ENCODE measurements at places on chromosomes 2 and 18. TPM values are rescaled to one million over a fixed set of nuclear protein-coding genes. Genes with fewer than 3 reads are reported as not detected.

DNA sequence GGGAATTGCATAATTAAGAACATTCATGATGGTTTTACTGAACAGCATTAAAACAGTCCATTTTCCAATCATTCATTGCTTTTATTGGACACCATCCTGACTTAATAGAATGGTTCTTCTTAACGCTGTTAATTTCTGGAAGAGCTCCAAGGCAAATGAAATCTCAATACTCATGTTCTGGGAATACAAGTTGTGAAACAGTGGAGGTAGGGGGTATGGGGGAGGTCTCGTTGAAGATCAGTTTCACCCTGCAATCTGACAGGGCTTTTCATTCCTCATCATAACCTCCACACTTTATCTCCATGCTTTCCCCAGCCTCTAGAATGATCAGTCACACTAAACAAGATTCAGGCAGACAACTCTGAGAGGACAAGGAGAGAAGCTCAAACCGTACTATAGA, 113.6 kb downstream of the ETAA1 start:
- no peak for DNase-seq

GRCh38 chr2:109126501-109126860, 2.5 kb upstream of the SH3RF3 start:
- no peak for DNase-seq

GRCh38 chr2:211061612-211062296, 505.4 kb downstream of the CPS1 start:
- DNase-seq: no peak

DNA sequence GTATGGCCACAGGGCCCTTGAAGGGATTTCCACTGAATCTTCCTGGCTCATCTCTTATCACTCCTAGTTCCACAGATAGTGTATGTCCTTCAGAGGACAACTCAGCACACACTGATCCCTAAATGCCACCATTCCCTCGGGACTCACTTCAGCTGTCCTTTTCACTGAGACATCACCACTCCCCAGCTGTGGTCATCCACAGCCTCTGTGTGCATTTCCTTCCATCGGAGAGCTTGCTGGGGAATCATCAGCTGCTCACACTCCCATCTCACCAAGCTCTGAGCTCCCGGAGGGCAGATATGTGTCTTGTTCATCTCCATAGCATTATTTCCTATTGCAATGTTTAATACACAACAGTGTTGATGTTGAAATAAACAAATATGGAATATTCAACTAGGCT, 759.5 kb downstream of the RNF144A start:
- no peak for DNase-seq

GRCh38 chr2:74385396-74385795, 5.3 kb upstream of the DCTN1 start:
- DNase-seq: no peak

The DYNAP gene
- not detected for total RNA-seq

The TMEM150A gene
- 20.0 TPM for total RNA-seq

The CDH2 gene
- total RNA-seq: 34.2 TPM

Measured in left lobe of liver (tissue), 2 donors.